ENCODE measurements at places on chromosomes 3 and 15.
A peak's percentile ranks its signal among the peaks of the same experiment; 100 is the strongest.

- DNase-seq = no peak
Observed at GRCh38 chr15:39393575-39394335, 187.1 kb upstream of the THBS1 start.

GRCh38 chr15:63981596-63982320, 64.5 kb downstream of the DAPK2 start:
- DNase-seq = no peak

DNA sequence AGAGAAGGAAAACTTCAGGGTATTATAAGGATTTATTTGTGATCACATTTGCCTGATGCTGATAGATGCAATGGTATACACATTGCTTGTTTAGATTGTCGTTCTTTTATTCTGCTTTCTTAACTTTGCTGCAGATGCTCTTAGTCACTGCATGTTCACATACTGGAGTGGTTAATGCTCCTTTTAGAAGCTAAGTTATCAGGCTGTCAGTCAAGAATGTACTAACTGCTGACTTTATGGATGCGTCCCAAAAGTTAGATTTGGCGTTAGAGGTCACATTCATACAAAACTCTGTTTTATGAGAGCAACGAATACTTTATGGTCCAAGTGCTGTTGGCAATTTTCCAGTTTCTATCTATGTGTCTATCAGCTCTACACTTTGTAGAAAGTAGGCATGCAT, 160.7 kb downstream of the BBX start:
- no peak for DNase-seq

- DNase-seq = peak; percentile 75
Observed at GRCh38 chr15:45200799-45201556, 13.2 kb upstream of the SHF start.

GRCh38 chr3:71225951-71226564, 357.5 kb downstream of the FOXP1 start:
- DNase-seq = no peak

- DNase-seq = no peak
Observed at GRCh38 chr3:11995120-11995519, 9.1 kb upstream of the SYN2 start.

DNA sequence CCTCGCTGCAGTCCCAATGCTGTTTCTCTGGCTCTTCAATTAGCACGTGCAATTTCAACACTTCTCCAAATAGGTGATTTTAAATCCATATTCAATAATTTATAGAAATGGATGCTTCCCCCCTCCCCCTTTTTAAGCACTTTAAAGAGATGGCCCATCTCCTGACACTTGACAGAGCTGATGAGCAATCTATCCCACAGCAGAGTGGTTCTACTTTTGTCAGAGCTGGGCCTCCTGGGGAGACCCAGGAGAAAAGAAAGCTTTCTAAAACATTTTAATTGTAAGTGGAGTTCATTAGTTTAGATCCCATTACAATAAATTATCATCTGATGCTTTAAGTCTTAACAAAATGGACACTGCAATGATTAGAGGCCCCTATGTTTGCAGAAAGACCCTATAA, 127.7 kb downstream of the SHQ1 start:
- no peak for DNase-seq

DNA sequence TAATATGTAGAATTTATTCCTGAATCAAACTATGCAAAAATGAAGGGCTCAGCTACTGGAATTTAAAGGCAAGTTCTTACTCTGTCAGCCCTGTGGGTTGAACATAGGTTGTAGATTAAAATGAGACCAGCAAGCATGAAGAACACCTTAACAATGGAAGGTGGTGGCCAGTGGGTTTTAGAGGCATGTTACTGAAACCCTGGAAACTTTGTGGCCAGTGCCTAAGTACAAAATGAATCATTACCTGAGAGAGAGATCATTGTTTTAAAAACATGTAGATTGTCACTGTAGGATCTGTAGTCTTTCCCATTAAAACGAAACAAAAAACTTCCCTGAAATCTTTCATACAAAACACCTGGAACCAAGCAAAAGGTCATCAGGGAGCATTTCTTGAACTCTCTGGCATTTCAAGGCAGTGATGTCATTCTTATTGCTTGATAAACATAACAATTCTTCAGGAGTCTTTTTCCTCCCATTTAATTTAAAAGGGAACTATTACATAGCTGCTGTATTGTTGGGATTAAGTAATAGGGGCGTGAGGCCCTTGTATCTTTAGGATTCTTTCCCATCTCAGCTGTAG, 51.8 kb downstream of the TMEM108 start:
- DNase-seq = no peak

GRCh38 chr15:84812842-84813241, 4.3 kb upstream of the ALPK3 start:
- DNase-seq = no peak

DNA sequence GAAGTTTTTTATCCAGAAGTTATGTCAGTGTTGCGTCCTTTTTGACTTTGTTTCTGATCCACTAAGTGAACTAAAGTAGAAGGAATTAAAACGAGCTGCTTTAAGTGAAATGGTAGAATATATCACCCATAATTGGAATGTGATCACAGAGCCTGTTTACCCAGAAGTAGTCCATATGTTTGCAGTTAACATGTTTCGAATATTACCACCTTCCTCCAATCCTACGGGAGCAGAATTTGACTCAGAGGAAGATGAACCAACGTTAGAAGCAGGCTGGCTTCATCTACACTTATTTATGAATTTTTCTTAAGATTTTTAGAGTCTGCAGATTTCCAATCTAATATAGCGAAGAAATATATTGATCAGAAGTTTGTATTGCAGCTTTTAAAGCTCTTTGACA, 57.6 kb downstream of the DNAH1 start:
- no peak for DNase-seq

- no peak for DNase-seq
Observed at GRCh38 chr3:53583161-53583690, 88.8 kb downstream of the CACNA1D start.

DNA sequence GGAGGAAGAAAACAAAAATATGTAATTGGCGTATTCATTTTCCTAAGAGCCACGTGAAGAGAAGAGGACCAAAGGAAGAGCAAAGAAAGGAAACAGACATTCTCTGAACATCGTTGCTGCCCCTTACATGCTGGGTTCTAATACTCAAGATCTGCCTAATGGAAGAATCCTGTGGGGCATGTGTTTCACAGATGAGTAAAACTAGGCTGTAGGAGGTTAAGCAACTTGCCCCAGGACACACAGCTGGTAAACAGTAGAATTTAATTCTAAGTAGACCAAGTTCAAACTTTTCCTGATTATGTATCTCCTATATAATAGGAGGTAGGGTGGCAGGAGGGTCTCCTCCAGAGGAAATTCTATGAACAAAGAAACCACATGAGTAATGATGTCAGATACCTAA, 106.1 kb upstream of the TNFAIP8L3 start:
- DNase-seq = no peak

DNA sequence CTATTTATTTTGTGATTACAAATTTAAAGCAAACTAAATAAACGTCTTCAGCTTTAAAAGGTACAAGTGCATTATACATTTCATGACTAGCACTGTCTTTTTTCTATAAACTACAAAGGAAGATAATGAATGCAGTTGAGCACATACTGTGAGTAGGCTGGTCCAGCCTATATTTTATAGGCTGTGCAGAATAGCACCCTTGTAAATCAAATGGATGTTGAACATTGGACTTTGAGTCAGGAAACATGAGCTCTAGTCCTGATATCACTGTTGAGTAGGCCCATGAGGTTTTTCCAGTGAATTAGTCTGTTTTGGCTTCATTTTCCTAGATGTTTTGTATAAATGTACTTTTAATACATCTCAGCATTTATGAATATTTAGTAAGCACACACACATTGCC, 447.3 kb upstream of the KCNMB2 start:
- no peak for DNase-seq

DNA sequence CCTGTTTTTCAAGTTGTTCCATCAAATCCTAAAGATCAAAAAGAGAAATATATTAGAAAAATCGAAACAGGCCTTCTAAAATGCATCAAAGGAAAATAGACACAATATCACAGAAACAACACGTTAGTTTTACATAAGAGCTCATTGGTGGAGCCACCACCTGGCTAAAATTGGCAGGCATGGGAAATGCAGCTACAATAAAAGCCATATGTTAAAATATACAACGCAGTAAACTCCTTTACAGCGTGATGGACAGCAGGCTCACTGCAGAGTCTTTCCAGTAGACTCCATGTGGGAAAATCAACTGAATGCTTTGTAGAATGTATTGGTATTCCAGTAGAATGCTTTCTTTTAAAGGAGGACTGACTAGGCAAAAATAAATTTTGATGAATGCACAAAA, 40.9 kb upstream of the MYO5C start:
- DNase-seq = no peak

- no peak for DNase-seq
Observed at GRCh38 chr3:122353893-122354401, 28.9 kb downstream of the CSTA start.

- no peak for DNase-seq
Observed at GRCh38 chr15:85742186-85742821, 52.4 kb downstream of the KLHL25 start.

DNA sequence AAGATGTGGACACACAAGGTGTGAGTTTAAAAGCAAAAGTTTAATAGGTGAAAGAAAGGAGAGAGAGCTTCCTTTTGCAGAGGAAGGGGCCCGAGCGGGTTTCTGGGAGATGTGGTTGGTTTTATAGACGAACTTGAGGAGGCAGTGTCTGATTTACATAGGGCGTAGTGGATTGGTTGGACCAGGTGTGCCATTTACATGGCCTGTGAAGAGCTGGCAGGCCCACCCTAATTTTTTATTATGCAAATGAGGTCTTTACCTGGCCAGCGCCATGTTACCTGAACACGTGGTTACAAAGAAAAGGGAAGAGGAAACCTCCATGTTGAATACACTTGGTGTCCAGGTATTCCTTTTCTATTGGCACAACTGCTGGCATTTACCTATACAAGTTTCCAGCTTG, 42.8 kb upstream of the THSD4 start:
- DNase-seq = no peak

DNA sequence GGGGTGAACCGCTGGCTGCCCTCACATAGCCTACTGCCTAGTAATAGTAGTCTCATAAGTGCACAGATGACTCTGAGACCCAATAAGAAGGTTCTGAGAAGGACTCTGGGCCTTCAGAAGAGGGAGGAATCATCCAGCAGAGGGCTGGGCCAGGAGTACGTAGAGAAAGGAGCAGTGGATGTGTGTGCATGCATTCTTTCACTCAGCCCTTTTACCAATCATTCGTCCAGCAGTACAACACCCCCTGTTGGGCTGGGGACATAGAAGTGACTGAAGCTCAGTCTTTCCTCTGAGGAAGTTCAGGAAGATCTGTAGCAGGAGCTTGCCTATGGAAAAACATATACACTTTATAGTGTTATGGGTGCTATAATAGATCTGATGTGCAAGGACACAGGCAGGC, 333.1 kb downstream of the CLSTN2 start:
- no peak for DNase-seq

DNA sequence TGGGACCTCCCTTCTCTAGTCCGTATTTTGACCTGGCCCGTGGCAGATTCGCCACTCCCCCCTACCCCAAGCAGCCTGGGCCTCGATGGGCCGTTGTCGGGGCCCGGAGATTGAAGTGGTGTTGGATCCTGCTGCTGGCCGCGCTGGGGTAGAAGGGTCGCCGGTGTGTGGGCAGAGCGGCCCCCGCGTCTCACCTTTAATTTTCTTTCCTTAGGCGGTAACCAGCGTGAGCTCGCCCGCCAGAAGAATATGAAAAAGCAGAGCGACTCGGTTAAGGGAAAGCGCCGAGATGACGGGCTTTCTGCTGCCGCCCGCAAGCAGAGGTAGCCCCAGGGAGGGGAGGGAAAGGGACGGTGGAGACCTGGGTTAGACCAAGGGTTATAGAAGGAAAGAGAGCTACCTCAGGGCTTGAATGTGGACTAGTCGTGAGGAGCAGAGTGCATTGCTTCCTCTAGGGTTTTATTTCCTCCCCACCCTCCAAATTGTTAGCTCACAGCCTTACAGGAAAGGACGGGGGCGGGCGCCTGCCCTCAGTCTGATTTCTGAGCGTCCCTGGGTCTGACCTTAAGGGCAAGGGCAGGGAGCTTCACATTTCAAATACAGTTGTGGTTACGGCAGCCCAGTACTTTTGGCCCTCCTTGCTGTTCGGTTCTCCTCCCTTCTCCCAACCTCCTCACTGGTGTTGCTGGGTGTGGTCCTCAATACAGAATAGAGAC, 799 bp downstream of the SERF2 start:
- DNase-seq = no peak

GRCh38 chr3:128814519-128815317, 64.7 kb upstream of the ACAD9 start:
- no peak for DNase-seq

GRCh38 chr3:125670945-125671344, 75.6 kb upstream of the OSBPL11 start:
- DNase-seq = no peak

DNA sequence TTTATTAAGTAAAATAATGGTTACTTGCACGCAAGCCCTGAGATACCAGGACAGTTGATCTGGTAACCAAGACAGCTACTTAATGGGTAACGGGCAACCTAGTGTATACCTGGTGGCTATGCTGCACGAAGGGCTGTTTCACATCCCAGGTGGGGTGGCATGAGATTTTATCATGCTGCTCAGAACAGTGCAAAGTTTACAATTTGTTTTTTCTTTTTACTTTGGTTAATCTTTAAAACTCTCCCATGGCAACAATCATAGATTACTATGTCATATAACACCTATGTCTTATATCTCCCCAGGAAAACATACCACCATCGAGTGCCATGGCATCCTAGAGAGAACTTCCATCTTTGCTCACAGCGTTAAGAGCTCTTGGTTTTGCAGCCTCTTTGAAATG, 32.2 kb upstream of the SLC28A1 start:
- no peak for DNase-seq

GRCh38 chr3:156764751-156765150, 61.4 kb upstream of the LEKR1 start:
- DNase-seq = no peak

DNA sequence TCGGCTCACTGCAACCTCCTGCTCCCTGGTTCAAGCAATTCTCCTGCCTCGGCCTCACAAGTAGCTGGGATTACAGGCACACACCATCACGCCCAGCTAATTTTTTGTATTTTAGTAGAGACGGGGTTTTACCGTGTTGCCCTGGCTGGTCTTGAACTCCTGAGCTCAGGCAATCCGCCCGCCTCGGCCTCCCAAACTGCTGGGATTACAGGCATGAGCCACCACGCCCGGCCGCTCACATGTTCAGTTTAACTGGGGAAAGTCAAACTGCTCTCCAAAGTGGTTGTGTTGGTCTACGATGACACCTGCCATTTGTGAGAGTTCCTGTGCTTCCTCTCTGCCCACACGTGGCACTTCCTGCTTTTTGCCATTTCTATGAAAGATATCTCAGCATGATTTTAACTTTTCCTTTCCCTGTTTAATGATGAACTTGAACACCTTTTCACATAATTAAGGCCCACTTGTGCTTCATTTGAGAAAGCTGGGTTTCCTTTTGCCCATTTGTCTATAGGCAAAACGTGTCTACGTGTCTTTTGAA, 877 bp upstream of the GP5 start:
- no peak for DNase-seq

DNA sequence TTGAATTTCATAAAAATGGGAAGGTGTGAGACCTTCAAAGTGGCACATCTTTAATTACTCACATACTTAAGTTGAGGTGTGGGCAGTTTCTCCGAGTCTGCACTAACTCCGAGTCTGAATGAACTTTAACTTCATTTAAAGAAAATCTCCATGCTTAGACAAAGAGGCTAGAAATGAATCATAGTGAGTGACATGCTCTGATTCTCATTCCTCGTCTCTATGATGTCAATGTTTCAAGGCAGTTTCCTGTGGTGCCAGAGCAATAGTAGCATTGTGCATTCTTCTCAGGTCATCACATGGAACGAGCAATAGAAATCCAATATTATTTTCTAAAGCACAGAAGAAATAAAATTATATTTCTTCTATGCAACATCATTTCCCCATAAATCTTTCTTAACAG, 224.8 kb downstream of the KCNMB2 start:
- DNase-seq = no peak
